Activated T-cell treated with anti-CD3 and anti-CD28 coated beads, Interleukin-2, amount 50 U/mL, for 4 hours (primary cell): ENCODE measurements at places on chromosomes 6 and 20. TPM values are rescaled to one million over a fixed set of nuclear protein-coding genes. Genes with fewer than 3 reads are reported as not detected.

The GRM1 gene
- total RNA-seq = not detected

The HDGFL1 gene
- not detected for total RNA-seq

The NCOA7 gene
- total RNA-seq = 47.8 TPM

The GPX6 gene
- not detected for total RNA-seq

The SLC22A2 gene
- total RNA-seq = not detected

The MICB gene
- 14.9 TPM for total RNA-seq

The ARFGEF3 gene
- 0.16 TPM for total RNA-seq

The TBX18 gene
- not detected for total RNA-seq

The FUT9 gene
- total RNA-seq = not detected

The DLL1 gene
- 1.0 TPM for total RNA-seq

The WDR46 gene
- 188 TPM for total RNA-seq

The BMP5 gene
- not detected for total RNA-seq

The SLC17A9 gene
- 16.1 TPM for total RNA-seq

The GGTLC1 gene
- not detected for total RNA-seq

The KCNK15 gene
- 0.96 TPM for total RNA-seq

The ISM1 gene
- total RNA-seq = 3.6 TPM

The PDYN gene
- not detected for total RNA-seq

The CALHM5 gene
- total RNA-seq = not detected

The MEI4 gene
- total RNA-seq = not detected

The BCAS1 gene
- total RNA-seq = 0.40 TPM

The STK4 gene
- 157 TPM for total RNA-seq

The CDK5RAP1 gene
- 53.8 TPM for total RNA-seq

The SLC23A2 gene
- 20.4 TPM for total RNA-seq

The MCHR2 gene
- total RNA-seq = not detected

The PI3 gene
- 0.52 TPM for total RNA-seq

The PRDM13 gene
- total RNA-seq = not detected

The CPNE5 gene
- 0.26 TPM for total RNA-seq

The EPM2A gene
- 6.7 TPM for total RNA-seq

The ANKRD66 gene
- not detected for total RNA-seq
